GM23248 (cell line): ENCODE measurements at places on chromosomes 5 and 9. TPM values are rescaled to one million over a fixed set of nuclear protein-coding genes. Genes with fewer than 3 reads are reported as not detected.

ZCCHC7 gene
- polyA plus RNA-seq, result 18.9 and 19.4 TPM in 2 replicates

HCN1 gene
- polyA plus RNA-seq, result not detected in 2 replicates

TPM2 gene
- 3,527 and 3,584 TPM in 2 replicates for polyA plus RNA-seq

LSM11 gene
- 0.52 and 0.79 TPM in 2 replicates for polyA plus RNA-seq

SPATA31C1 gene
- not detected in 2 replicates for polyA plus RNA-seq

COMMD10 gene
- 38.3 and 38.9 TPM in 2 replicates for polyA plus RNA-seq

PRRX2 gene
- 137 and 141 TPM in 2 replicates for polyA plus RNA-seq
